ENCODE measurements at places on chromosomes 13 and 19.

GRCh38 chr19:45249261-45250033 is 1.6 kb upstream of the MARK4 start:
- DNase-seq, result no peak

- no peak for DNase-seq
These were observed 704 bp downstream of the ZNF814 start for GRCh38 chr19:57888107-57888559.

DNA sequence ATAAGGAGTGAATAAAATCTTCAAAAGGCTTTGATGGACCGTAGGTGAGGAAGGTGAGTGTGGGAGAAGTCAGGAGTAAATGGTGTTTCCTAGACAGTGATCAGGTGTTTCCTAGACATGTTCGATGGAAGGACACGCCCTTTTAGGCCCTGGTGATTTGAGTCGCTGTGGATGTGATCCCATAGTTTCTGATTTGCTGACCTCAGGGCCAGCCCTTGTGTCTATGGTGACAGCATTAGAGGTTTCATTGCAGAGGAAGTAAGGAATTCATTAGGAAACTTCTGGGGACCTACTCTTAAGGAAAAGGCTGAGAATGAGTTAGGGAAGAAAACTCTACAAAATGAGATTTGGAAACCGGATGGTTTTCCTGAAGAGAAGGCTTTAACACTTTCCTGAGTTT is 31.5 kb upstream of the RNF113B start:
- no peak for DNase-seq

GRCh38 chr19:6078068-6078467 is 32.2 kb downstream of the RFX2 start:
- DNase-seq, result no peak

GRCh38 chr13:23871616-23872220 is 17.5 kb downstream of the MIPEP start:
- DNase-seq, result no peak

DNA sequence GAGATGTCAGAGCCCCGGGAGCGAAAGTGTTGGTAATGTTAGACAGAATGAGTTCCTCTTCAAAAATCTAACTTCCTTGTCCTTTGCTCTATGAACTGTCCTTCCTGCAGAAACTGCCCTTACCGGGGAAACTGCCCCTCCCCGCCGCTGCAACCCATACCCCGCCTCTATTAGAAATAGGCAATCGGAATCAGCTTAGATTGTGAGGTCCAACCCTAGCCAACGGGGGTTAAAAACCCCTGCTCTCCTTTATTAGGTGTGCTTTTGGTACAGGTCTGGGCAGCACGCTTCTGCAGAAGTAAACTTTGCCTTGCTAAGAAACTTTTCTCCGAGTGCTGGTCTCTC is 11.5 kb upstream of the CAPNS1 start:
- DNase-seq, result no peak

GRCh38 chr19:6728346-6728745 is 7.9 kb upstream of the C3 start:
- no peak for DNase-seq

GRCh38 chr13:94914895-94915294 is 202.6 kb upstream of the SOX21 start:
- DNase-seq, result no peak

DNA sequence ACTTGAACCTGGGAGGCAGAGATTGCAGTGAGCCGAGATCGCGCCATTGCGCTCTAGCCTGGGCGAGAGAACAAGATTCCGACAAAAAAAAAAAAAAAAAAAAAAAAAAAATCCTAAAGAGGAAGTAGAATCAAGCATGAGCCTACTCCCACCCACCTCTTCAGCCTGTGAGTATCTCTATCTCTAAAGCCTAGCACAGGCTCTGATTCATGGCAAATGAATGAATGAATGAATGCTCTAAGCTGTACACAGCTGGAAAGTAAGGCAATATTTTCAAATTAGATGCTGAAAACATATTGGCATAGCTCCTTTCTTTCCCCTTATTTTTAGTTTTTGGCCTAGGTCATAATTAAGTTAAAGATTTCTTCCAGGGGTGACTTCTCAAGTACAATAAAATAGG is 35.7 kb upstream of the FAM216B start:
- no peak for DNase-seq

DNA sequence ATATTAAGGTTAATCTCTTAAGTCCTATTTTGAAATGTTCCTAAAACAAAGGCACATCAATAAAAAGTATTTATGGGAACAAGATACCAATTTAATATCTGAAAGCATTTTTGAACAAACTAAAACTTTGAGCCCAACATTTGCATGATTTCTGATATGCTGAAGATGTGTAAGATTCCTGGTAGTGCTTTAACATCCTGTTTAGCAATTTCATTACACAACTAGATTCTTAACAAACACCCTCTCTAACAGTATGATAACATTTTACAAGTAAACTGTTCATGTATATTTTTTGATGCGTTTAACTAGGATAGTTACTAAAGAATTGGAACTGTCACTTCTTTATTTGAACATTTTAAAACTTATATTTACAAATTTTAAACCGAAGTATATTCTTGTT is 63.9 kb downstream of the DACH1 start:
- DNase-seq, result no peak

- no peak for DNase-seq
These were observed 50.6 kb downstream of the TNFRSF19 start for GRCh38 chr13:23620613-23621315.

DNA sequence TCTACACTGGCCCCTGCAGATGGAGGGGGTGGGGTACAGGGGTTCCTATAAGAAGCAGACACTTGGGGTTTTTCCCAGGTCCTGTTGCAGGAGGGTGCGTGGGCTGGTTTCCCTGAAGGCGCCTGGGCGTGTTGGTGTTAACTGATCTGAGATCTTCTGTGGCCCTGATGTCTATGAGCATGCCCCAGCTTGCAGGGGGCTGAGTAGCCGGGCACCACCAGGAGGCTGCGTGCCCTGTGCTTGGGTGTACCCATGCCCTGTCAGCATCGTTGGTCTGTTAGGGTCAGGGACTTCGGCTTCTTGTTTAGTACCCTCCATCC is 45.3 kb downstream of the CAPN12 start:
- no peak for DNase-seq

DNA sequence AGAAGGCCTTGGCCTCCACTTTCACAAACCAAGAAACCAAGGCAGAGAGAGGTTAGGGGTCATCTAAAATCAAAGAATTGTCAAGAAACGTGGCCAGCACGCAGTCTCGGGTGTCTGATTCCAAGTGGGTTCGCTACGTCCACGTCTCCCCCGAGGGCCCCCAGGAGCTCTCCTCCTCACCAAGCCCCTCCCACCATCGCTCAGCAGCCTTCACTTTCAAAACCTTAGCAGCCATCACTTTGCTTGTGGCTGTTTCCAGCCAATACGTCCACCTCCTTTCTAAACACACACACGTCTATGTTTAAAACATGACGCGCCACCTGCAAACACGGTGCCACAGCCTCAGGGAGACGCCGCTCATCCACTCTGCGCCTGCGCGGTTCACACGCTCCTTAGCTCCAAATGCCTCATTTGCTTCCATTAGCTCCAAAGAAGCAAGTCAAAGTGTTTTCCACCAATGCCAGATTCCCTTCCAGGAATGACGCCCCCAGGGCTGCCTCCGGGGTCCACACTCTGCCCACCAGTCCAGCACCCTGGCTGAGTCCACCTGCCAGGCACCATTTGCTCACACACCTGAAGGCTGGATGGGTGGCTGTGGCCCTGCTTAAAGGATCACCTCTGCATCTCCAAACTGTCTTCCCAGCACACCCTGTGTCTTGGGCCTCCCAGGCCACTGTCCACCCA is 5.5 kb downstream of the RASA3 start:
- DNase-seq, result no peak

DNA sequence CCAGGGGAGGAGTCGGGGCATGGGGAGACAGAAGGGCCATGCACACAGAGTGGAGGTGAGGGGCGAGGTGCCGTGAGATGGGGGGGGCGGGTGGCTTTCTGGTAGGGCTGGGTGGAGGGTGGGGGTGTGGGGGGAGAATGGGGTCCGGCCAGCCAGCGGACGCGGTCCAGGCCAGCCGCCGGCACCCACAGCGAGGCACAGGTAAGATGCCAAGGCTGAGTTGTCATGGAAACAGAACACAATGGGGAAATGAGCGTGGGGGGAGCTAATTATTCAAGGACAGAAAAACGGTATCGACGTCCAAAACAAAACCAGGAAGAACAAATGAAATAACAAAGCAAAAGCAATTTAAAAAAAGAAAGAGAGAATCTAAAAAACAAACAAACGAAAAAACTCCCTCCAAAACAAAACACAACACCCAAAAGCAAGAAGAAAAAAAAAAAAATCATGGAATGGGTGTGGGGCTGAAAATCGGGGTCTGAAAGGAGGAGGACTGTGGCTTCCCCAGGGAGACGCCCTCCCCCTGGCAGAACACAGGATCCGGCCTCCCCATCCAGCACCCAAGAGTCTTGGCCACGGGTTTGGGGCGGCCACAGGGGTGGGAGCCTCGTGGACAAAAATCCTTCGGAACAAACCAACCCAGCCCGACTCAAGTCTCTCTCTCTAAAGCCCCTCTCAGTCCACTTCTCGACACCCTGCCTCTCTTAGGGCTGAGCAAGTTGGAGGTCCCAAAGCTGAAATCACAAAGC is 92.5 kb downstream of the PTPRS start:
- DNase-seq, result no peak

DNA sequence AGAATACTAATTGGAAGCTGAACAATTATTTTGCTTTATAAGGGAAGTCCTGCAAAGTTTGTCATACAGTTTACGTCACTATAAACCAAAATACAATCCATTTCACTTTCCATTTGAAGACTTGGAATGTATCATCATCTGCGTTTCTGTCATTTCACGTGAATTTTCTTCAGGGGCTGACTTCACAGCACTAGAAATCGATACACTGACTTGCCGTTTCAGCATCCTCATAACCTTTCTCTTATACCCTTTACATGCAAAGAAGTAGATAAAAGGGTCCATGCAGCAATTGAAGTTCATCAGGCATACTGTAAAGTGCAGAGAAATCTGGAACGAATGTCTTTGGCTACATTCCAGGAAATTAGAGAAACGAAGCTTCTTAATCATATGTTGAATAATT is 12.2 kb downstream of the GPR183 start:
- no peak for DNase-seq

DNA sequence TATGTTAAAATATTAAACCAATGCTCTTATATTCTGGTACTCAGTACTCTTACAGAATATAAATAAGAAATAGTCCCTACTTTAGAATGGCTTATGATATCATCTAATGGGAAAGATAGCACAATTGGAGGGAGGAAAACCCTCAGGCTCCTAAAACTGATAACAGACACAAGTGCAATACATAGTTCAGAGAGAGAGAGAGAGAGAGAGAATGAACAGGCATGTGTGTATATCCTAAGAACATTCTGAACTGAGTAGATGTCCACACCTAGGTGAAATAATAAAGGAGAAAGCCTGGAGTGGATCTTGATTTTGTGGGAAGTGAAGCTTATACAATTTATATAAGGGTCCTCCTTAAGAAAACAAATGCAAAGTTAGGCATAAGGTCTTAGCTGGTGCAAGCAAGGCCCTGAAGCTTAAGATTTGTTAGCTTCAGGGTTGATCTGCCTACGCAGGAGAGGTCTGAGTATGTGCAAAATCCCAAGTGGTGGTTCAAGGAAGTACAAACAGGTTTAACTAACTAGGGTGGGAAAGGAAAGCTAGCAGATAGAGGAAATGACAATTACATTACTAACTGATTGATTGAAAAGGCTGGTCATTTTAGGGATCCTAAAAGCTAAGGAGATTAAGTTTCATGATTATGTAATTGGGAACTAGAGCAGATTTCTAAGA is 53.3 kb downstream of the SOX21 start:
- DNase-seq, result no peak

DNA sequence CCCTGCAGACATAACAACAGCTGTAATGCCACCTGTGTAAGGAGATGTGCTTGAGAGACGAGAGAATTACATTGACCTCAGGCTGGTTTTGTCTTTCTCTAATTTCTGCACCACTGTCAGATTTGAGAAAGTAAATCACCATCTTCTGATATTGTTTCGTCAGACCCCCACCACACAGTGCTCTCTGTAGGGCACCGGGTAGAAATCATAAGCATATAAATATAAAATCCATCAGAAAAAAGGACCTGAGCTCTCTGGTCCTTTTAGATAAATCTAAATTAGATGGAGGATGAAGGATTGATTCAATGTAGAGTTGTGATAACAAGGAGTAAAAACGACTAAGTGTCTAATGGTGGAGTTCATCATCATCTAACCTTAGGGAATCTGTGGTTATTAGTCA is 1981.0 kb upstream of the PRR20A start:
- no peak for DNase-seq

GRCh38 chr13:33624253-33624652 is 193.7 kb upstream of the RFC3 start:
- DNase-seq, result no peak

- DNase-seq, result no peak
These were observed 150.4 kb upstream of the RXFP2 start for GRCh38 chr13:31588893-31589292.

GRCh38 chr13:83232626-83233025 is 649.6 kb downstream of the SLITRK1 start:
- DNase-seq, result no peak

- DNase-seq, result no peak
These were observed 3.1 kb upstream of the SHISA2 start for GRCh38 chr13:26054896-26055295.

- DNase-seq, result no peak
These were observed 358.9 kb upstream of the NBEA start for GRCh38 chr13:34583181-34583580.

- no peak for DNase-seq
These were observed 36.7 kb downstream of the LNX2 start for GRCh38 chr13:27583645-27584044.
